ENCODE measurements at places on chromosomes 7 and 10.

DNA sequence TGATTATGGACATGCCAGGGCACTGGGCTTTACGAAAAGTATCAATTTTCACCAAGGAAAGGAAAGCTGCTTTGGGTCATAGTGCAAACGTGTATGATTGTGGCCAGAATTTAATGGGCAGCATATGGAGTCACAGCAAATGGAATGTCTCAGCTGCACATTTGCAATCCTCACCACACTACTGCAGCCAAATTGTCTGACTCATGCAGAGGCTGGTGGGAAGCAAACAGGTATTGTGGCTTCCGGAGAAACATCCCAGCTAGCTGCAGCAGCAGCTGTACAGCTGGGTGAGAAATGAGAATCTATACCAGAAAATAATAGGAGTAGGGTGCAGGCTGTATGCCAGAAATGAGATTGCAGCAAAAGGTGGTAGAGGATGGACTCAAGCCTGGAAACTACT is 374.7 kb upstream of the VWC2 start:
- no peak for DNase-seq

GRCh38 chr10:80750268-80750667 is 212.6 kb downstream of the SH2D4B start:
- no peak for DNase-seq

- no peak for DNase-seq
Measured at GRCh38 chr10:4243651-4244050, 458.6 kb upstream of the KLF6 start.

GRCh38 chr10:86707505-86707904 is 39.2 kb downstream of the LDB3 start:
- DNase-seq: no peak

GRCh38 chr10:50577681-50578350 is 45.9 kb downstream of the SGMS1 start:
- DNase-seq: no peak

GRCh38 chr10:28980264-28980663 is 302.9 kb downstream of the BAMBI start:
- no peak for DNase-seq

DNA sequence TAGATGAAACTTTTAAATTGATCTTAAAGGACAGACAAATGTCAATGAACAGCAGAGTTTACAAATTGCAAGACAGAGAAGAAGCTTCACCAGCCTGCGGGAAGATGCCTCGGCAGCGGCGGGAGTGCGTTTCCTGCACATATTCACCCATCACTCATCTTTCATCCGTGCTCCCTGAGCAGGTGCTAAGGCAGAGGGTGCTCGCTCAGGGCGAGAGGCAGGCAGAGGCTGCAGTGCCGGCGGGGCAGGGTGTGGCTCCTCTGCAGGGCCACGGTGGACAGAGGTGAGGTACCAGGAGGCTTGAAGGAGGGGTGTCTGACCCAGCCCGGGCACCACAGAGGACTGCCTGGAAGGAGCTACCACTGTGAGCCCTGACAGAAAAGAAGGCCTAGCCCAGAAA is 155.2 kb upstream of the PPP2R2D start:
- DNase-seq: no peak

DNA sequence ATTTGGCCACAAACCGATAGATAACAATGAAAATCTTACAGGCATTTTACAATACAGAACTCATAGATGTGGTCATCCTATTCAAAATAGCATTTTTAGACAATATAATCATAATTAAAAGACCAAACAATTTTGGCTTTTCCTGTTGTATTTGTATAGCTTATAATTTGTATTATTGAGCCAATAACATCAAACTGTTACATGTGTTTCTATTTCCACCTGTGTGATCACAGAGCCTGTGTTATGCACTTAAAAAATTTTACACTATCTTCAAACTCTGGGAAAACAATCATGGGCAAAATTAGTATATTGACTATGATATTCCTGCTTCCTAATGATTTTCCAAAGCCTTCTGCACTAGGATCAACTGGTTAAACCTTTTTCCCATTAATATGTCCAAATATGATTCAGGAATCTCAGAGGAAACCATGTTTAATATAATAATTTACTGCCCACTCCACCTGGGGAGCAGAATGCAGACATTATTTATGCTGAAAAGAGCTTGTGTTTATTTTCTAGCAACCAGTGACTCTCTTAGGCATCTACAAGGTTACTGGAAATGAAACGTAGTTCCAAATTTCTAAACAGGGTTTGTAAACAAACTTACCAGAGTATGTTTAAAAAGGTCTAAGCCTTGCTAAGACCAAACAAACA is 1.7 kb downstream of the RHOBTB1 start:
- DNase-seq: no peak

GRCh38 chr10:90930070-90930837 is 9.4 kb upstream of the ANKRD1 start:
- no peak for DNase-seq

DNA sequence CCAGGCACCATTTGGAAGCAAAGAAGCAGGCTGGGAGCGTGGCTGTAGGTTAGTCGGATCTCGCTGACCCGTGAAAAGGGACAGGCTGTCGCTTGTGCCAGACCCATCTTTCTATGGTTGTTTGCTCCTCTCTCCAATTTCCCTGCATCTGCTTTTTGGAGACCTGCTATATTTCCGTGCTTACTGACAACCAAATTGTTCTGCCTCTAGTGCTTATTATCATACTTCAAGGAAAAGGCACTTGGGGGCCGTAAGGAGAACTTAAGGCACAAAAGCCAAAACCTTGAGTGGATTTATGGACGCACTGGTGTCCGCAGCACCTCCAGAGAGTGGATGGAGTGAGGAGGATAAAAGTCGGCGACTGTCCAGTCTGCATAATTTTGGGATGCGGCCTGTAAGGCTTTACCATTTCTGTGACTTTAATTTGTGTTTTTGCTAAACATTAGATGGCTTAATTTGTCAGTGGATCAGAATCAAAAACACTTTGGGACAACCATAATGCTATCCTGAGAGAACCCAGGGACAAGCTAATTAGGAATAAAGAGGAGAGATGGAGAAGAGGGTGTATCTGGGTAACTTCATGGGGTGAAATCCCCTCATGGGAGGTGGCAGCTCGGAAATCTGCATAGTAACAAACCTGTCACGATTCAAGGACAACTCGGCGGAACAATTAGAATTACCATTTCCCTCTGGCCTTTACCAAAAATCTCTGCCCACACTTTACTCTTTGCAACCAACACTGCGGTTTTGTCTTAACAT is 206.7 kb downstream of the HDAC9 start:
- no peak for DNase-seq

- no peak for DNase-seq
Measured at GRCh38 chr7:105222953-105223352, 165.8 kb downstream of the SRPK2 start.

GRCh38 chr10:78864761-78865537 is 203.8 kb upstream of the ZMIZ1 start:
- DNase-seq: no peak

DNA sequence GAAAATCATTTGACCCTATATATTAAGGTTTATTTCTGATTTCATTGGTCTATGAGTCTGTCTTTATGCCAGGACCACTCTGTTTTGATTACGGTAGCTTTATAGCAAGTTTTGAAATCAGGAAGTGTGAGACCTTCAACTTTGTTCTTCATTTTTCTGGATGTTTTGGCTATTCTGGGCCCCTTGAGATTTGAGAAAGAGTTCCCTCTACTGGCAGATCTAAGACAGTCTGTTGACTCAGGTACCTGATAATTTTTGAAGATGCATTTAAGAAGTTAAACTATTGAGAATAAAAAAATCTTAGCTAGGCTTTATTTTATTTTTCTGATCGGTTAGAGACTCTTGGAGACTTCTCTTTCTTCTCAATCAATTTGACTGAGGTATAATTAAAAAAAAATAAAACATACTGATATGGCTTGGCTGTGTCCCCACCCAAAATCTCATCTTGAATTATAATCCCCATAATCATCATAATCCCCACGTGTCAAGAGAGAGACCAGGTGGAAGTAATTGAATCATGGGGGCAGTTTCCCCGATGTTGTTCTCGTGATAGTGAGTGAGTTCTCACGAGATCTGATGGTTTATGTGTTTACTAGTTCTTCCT is 209.2 kb downstream of the SNX10 start:
- DNase-seq: no peak

GRCh38 chr10:35127289-35127891 is 744 bp downstream of the CREM start:
- DNase-seq: no peak

DNA sequence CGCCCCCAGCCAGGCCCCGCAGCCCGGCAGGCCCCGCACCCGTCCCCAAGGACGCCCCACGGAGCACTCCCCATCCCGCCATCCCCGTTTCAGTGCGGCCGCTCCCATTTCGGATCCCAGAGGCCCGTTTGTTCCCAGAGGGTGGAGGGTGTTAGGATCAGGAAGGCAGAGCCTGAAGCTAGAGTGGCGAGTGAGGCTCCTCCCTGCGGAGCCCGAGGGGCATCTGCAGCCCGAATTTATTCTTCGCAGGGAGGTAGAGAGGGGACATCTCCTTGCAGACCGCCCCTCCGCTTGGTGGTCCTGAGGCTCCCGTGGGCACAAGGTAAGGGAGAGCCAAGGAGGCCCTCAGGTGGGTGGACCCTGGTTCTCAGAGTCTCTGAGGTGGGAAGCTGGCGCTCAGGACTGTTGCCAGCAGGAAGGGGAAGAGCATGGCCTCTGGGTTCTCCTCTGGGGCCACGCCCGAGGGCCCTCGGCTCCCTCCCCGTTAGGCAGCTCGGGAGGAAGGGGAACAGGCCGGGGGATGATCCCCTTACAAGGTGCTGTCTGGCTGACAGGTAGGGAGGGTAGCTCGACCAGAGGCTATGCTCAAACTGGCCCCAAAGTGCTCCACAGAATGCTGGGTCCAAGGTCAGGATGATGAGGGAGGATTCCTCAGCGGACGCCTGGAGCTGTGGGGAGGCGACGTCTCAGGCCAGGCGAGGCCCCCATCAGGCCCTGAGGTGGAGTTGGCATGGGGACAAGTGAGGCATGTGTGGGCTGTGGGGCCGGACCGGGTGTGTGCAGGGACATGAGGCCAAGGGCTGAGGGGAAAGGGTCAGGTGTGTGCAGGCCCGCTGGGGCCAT is 17.4 kb downstream of the POLL start:
- DNase-seq: no peak

DNA sequence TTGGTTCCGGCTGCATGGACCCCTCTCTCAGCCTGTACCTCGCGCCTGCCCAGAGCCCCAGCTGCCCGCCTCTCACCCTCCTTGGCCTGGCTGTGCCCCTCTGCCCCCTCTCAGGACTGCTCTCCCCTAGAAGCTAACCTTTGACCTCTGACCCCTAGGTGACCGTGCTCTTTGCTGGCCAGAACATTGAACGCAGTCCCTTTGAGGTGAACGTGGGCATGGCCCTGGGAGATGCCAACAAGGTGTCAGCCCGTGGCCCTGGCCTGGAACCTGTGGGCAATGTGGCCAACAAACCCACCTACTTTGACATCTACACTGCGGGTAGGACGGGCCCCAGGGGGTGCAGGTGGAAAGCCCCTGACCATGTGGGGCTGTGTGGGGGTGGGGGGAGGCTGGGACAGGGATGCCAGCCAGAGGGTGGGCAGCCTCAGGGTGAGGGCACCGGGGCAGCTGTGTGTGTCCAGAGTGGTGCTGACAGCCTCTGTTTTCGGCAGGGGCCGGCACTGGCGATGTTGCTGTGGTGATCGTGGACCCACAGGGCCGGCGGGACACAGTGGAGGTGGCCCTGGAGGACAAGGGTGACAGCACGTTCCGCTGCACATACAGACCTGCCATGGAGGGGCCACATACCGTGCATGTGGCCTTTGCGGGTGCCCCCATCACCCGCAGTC is 8.0 kb downstream of the FLNC start:
- no peak for DNase-seq

GRCh38 chr10:80454513-80455460 is 677 bp downstream of the TSPAN14 start:
- no peak for DNase-seq

- DNase-seq: no peak
Measured at GRCh38 chr10:1627945-1628344, 109.4 kb downstream of the ADARB2 start.

GRCh38 chr10:110414548-110415309 is 83.0 kb upstream of the DUSP5 start:
- peak; percentile 83 for DNase-seq

GRCh38 chr10:47225928-47226645 is 73.9 kb upstream of the GDF10 start:
- DNase-seq: no peak

GRCh38 chr7:85693326-85693725 is 506.5 kb upstream of the SEMA3D start:
- no peak for DNase-seq

DNA sequence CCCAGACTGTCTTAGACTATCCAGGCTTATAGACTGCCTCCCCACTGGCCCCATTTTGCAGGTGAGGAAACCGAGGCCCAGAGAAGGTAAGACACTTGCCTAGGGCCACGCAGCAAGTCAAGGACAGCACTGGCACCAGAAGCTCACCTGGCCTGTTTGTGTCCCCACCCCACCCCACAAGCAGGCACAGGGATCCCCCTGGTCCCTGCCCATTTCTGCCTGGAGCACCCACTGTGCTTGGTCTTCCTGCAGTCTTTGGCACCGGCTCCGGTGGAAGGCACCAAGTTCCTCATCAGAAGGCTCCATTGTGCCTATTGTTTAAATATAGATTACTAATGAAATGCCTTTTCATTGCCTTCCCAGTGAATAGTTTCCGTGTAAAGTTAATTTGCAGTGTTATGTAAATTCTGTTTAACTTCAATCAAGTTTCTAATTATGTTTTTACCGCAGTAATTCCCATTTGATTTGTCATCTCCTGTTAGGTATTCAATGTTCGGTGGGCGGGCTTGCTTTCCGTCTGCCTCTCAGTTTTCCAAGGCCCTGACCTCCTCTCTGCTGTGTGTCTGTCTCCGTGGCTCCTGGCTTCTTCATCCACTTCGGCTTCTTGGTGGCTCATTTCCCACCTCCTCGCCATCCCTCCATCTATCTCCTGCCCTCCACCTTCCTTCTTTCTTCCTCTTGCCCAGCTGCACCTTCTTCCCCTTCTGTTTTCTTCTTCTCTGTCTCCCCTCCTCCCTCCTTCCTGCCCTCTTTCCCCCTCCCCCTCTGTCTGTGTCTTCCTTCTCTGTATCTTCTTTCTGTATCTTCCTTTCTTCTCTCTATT is 75.8 kb downstream of the ZMIZ1 start:
- no peak for DNase-seq

- no peak for DNase-seq
Measured at GRCh38 chr7:105102557-105103352, 88.8 kb downstream of the KMT2E start.

- no peak for DNase-seq
Measured at GRCh38 chr10:60288256-60288655, 101.4 kb downstream of the ANK3 start.

DNA sequence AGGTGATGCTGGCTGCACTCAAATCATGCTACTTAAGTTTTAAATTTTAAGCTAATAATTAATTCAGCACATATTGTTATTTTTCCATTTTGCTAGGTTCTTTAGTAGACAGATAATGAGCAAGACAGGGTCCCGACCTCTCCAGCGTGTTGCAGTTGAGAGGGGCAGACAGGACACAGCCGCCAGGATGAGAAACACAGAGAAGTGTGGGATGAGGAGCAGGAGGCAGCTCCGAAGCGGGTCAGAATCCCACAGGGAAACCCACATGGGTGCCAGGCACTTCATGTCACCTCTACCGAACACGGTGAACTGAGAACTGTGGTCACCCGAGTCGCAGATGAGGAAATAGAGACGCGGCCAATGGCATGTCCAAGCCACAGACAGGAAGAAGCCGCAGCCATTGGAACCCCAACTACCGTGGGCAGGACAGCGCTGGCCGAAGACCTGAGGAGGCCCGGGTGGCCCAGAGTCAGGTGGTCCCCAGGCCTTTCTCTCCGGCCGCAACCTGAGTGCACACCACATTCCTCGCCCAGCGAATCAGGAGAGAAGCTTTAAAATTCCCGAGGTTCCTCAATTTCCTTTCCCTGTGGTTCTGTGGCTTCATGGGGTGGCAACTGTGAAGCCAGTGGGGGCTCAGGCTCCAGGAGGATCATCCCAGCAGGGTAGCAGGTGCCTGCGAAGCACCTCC is 213.0 kb downstream of the DNAJB6 start:
- DNase-seq: no peak
